ENCODE measurements at places on chromosomes 7 and 10.

GRCh38 chr10:72108830-72109635 lies 20.7 kb upstream of the SPOCK2 start:
- H3K4me1 ChIP-seq, result peaks cover 50% of the 10 kb centered on the region
- no peak for DNase-seq
- H3K36me3 ChIP-seq, result peaks cover 5% of the 10 kb centered on the region
- no peak overlapping the region for H3K4me3 ChIP-seq
- no peak overlapping the region for H3K27ac ChIP-seq

DNA sequence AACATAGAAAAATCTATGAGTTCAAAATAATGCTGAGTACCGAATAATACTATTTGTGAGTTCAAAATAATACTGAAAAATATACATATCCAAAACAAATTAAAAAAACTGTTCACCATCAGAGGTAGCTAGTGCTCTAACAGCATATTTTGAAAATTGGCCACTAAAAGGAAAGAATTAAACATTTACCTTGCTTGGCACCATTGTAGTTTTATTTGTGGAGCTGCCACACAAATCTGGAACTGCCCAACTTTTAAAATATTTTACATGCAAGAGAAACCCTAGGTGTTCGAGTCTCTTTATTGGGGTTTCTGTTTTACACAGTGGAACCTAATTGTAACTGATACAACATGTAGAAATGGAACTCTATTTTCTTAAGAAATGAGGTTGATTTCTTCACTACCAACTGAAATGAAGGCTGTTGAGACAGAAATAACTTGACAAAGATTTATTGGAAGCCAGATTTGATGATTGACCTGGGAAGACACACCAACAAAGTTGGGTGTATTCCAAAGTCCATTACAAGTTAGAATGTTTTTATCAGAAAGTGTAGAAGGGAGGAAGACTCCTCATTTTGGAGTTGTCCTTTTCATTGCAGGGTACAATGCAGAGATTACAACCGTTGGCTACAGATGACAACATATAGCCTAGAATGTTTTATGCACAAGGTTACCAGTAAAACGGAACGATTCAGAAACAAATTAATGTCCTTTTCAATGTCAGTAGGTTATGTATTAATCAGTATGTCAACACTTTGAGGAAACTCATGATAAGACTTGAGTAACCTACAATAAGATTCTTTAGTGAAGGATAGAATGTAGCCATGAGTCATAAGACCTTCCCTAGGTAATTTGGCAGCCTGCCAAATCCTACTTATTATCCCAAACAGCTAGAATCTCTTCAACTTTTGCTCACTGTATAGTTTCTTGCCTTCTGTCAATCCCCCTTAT lies 73.8 kb upstream of the PAPSS2 start:
- no peak overlapping the region for H3K4me3 ChIP-seq
- no peaks in the 10 kb centered on the region for H3K4me1 ChIP-seq
- DNase-seq, result no peak
- no peak overlapping the region for H3K27ac ChIP-seq

DNA sequence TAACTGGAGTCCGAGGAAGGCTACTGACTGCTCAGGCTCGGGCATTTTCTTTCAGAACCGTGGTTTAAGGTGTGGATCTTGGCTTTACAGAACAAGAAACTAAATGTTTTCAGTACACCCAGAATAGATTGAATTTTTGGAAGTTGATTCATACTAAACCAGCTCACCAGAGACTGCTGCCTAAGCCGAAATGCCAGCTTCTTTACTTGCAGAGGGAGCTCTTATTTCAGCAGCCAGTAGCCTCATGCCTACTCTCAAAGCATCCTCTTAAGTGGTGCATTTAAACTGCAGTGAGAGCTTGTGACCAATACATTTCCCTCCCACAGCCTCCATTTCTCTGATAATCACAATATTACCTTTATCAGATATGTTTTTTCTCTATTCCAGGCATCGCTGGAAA lies 615.1 kb downstream of the SUGCT start:
- no peaks in the 10 kb centered on the region for H3K4me1 ChIP-seq
- no peaks in the 10 kb centered on the region for H3K36me3 ChIP-seq
- H3K4me3 ChIP-seq, result no peak overlapping the region
- H3K27ac ChIP-seq, result no peak overlapping the region
- no peak for DNase-seq

DNA sequence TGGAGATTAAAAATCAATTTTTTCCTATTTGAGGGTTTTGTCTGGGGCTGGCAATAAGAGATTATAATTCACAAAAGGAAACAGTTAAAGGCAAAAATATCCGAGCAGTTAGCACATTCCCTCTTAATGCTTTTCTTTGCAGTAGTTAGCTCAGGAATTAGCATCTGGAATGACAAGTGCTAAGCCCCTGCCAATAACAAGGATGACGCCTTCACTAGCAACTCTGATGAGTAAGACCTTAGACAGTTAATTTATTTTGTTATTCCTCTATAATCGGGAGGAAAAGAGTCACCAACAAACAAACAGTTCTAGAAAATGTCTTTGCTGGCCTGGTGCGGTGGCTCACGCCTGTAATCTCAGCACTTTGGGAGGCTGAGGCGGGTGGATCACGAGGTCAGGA lies 151.3 kb downstream of the TRIL start:
- peaks cover 2% of the 10 kb centered on the region for H3K36me3 ChIP-seq
- no peak for DNase-seq
- H3K27me3 ChIP-seq, result peaks cover 21% of the 10 kb centered on the region
- H3K27ac ChIP-seq, result no peak overlapping the region
- no peaks in the 10 kb centered on the region for H3K4me1 ChIP-seq

- peaks cover 10% of the 10 kb centered on the region for H3K27me3 ChIP-seq
- H3K4me3 ChIP-seq, result no peak overlapping the region
- H3K27ac ChIP-seq, result no peak overlapping the region
- H3K4me1 ChIP-seq, result no peaks in the 10 kb centered on the region
- H3K36me3 ChIP-seq, result no peaks in the 10 kb centered on the region
Measured at GRCh38 chr10:89138755-89139490, 68.2 kb downstream of the CH25H start.

GRCh38 chr10:96339956-96340904 lies 18.6 kb downstream of the OPALIN start:
- H3K27ac ChIP-seq, result no peak overlapping the region
- DNase-seq, result no peak
- no peaks in the 10 kb centered on the region for H3K36me3 ChIP-seq
- H3K4me3 ChIP-seq, result no peak overlapping the region

DNA sequence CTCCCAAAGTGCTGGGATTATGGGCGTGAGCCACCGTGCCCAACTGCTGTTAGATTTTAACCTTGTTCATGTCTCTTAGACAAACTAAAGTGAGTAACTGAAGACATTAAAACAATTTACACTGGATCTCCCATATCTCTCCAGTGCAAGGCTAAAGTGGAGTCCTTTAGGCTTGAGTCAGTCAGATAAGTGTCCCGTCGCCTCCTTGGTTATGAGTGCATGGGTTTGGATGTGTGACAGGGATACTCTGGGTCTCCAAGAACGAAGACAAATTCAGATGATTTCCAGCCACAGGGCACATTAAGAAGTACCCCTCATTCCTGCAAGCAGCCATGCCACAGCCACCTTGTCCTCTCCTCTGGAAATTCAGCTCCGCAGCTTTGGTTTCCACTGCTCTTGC lies 66.1 kb upstream of the PDZD8 start:
- H3K27me3 ChIP-seq, result peaks cover 58% of the 10 kb centered on the region
- H3K27ac ChIP-seq, result no peak overlapping the region
- no peaks in the 10 kb centered on the region for H3K4me1 ChIP-seq
- H3K36me3 ChIP-seq, result no peaks in the 10 kb centered on the region

GRCh38 chr10:48384699-48384982 lies 78.2 kb downstream of the MAPK8 start:
- no peak overlapping the region for H3K27ac ChIP-seq
- no peaks in the 10 kb centered on the region for H3K27me3 ChIP-seq
- peaks cover 14% of the 10 kb centered on the region for H3K4me1 ChIP-seq
- H3K36me3 ChIP-seq, result peaks cover 2% of the 10 kb centered on the region
